Daoy (cell line): ENCODE measurements at places on chromosomes 1 and 21.

DNA sequence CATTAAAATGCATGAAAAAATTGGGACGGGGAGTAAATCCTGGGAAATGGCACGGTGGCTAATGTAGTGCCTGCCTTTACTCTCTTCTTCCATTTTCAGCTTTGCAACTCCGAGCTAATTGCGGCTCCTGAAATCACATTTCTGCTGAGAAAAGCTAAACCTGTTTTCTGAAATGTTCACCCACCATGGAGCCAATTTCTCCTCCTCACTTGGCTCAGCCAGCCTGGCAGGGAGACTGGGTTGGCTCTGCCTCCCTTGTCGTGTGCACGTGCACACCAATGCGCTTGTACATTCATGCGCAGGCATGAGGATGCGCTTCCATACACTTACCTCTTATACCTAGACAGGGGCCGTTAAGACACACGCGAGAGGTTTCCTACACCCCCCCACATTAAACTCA lies 165.4 kb downstream of the PLXNA2 start:
- no peak for DNase-seq

DNA sequence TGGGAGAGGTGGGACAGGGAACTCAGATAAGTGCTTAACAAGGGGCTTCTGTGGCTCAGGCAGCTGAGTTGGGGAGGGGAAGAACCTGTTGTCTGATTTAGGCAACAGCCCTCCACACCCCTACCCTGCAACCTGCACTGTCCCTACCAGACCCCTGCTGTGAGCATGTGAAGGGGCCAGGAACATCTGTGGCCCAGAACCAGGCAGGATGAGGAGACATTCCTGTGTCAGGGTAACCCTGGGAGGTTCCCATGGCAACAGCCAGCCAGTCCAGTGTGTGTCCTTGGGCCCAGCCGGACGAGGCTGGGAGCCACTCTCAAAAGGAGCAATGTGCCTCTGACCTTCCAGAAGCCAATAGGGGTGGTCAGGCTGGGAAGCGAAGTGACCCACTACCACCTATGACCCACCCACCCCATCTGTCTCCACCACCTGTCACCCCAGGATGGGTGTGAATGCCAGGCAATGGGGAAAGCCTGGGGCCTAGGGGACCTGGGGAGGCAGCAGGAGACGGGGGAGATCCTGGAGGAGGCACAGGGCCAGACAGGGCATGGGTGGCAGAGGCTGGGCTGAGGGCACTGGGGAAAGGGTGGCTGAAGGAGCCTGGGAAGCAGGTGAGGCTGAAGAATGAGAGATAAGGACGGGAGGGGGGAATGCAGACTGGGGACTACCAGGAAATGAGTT lies 5.0 kb upstream of the PMVK start:
- DNase-seq = no peak

- DNase-seq = no peak
Observed at GRCh38 chr1:156308078-156308477, 9.0 kb upstream of the VHLL start.

DNA sequence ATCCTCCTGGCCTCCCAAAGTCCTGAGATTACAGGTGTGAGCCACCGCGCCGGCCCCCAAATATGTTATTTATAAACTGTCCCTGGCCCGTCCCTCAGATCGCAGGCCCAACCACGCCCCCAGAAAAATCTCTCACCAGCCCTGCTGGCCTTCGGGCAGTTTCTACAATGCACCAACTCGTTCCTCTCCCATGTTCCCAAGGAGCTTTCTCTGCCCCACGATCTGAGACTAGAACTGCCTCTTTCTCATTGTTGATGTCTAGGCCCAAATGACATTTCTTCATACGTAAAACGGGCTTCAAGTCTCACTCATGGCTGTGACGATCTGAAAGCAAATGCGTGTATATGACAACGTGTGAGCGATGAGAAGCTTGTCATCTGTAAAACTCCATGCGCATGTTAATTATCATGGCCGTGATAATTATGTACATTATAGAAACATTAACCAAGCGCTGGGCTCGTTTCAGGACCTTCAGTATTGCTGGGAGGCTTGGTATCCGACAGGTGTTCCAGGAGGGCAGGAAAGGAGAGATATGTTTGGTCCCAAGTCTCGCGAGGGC lies 748 bp upstream of the NIPAL3 start:
- DNase-seq = no peak

GRCh38 chr1:245690946-245691541 lies 536.3 kb downstream of the KIF26B start:
- no peak for DNase-seq

GRCh38 chr1:177190308-177190970 lies 19.7 kb downstream of the BRINP2 start:
- DNase-seq = no peak

- DNase-seq = no peak
Observed at GRCh38 chr1:147337040-147337630, 94.7 kb downstream of the CHD1L start.

GRCh38 chr1:153728305-153729066 lies 636 bp downstream of the INTS3 start:
- peak; percentile 33 for DNase-seq

GRCh38 chr1:194298007-194298598 lies 1111.7 kb upstream of the B3GALT2 start:
- no peak for DNase-seq

DNA sequence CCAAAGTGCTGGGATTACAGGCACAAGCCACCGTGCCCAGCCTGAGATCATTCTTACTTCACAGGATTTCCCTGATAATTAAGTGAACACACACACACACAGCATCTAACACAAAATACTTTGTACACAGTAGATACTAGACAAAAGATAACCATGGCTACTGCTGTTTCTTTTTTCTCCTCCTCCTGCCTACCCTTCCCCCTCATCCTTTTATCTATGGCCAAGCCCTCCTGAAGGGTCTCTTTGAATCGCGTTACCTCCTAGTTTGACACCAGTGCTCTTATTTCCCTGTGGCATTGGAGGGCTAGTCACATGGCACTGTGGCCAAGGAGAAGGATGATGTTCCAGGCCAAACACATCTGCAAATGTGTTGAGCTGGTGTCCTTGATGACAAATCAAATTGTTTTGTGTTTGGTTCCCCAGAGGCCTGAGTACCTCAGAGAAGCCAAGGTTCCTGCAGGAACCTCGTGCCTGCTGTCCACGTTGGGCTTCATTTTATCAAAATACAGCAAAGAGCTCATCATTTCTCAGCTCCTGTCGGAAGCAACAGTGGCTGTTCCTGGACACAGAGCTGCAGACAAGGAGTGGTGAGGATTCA lies 20.6 kb downstream of the NDUFS5 start:
- no peak for DNase-seq

- no peak for DNase-seq
Observed at GRCh38 chr1:26784886-26785285, 2.9 kb upstream of the PIGV start.

- peak; percentile 7 for DNase-seq
Observed at GRCh38 chr1:237736372-237737029, 154.2 kb downstream of the ZP4 start.

GRCh38 chr1:94043738-94044289 lies 77.1 kb downstream of the ABCA4 start:
- DNase-seq = no peak

DNA sequence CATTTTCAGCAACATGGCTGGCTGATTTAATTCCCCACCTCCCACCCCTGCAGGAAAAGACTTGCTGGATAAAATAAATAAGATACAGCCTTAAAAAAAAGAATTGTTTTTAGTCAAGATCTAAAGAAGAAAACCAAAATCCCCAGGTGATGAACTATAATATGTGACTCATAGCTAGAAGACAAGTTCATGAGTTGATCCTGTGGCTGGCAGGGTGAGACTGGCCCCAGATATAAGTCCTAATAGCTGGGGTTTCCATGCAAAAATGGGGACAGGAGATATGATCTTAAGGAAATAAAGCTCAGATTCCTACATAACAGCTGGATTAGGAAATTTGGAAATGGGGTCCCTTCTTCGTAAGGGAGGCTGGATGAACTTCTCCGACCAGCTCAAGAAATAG lies 21.9 kb upstream of the RGSL1 start:
- DNase-seq = no peak

GRCh38 chr1:55813618-55814017 lies 598.5 kb upstream of the USP24 start:
- DNase-seq = no peak

DNA sequence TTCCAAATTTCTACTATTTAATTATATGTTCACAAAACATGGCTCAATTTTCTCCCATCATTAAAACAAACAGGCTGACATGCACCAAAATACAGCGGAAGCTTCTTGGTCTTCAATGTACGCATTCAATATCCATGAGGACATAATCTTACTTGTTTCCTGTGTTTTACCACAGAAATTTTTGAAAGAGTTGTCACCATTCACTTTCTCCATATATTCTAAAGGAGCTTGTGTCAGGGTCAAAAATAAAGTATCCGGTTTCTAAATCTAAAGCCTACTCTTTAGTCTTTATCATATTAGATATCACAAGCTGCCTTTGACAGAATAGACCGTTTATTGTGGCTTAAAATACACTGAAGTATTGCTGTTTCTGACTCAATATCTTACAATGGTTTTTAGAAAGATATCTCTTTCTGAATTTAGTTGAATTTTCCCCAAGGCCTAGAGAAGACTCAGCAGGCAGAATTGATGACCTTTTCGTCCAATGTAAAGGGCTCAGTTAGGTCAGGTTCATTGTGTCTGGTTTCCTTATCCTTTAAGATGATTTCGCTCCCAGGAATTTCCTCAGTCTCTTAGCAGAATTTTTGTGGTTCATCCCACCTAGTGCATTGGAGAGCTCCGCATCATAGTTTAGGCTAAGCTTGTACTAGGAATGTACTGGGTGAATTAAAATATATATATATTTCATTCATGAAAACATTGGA lies 717.2 kb downstream of the NCAM2 start:
- peak; percentile 12 for DNase-seq

GRCh38 chr1:193348091-193348768 lies 161.8 kb upstream of the B3GALT2 start:
- no peak for DNase-seq

GRCh38 chr1:99429754-99430153 lies 165.5 kb downstream of the PLPPR4 start:
- no peak for DNase-seq

DNA sequence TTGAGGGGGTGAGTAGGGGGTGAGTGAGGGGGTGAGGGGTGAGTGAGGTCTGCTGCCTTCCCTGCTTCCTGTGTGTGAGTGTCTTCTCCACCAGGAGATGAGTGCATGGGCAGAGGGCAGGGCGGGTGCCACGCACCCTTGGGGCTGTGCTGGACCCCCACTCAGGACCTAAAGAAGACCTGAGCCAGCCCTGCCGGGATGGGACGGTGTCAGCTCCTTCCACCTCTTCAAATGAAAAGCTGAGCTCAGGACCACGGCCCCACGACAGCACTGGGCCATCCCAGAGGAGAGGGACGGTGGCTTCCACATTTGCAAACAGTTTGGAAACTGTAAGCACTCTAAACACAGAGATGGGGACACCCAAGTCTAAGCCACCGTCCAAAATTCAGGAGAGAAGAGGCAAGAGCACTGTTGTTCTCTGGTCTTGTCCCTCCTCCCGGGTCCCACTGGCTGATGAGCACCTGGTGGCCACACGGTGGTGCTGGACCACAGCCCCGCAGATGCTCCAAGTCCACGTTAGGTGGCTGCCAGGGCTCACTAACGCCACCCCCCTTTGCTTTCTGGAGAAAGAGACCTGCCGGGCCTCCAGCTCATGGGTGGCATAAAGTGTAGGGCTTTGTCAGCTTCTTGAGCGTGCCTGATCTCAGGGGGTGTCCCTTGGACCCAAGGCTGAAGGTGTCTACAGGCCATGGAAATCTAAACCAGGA lies 32.1 kb downstream of the TMPRSS2 start:
- no peak for DNase-seq

- no peak for DNase-seq
Observed at GRCh38 chr21:18298228-18298627, 53.6 kb downstream of the CHODL start.

- DNase-seq = peak; percentile 33
Observed at GRCh38 chr1:28078680-28079626, 9.5 kb downstream of the EYA3 start.

DNA sequence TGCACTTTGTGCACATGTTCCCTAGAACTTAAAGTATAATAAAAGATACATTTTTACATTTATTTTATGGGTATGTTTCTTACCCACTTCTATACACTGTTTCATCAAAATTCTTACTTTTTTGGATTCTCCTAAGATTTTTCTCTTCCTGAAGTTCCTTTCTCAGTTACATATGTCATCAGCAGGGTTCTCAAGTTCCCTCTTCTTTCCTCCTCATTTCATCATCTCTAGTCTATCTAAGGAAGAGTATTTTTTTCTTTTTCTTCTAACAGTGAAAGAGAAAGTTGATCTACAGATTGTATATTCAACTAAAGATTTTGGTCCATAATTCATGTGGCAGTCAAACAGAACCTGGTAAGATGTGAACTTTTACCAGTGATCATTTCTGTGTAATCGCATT lies 41.2 kb upstream of the CYYR1 start:
- no peak for DNase-seq

DNA sequence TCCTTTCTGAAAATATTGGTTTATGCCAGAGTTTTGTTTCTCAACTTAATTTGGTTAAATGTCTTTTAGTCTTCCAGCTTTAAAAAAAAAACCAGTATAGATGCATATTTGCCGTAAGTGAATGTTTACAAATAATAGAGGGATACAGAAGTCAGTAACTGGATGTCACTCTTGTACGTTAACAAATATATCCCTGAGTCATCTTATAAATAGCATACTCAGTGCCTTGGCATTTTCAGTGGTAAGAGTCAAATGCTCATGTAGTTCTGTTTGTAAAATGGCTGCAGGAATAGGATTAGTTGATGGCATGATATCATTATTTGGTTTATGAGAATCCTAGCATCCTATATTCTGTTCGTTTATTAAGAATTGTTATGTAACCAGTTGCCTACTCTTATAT lies 55.4 kb downstream of the SPEN start:
- DNase-seq = peak; percentile 50

DNA sequence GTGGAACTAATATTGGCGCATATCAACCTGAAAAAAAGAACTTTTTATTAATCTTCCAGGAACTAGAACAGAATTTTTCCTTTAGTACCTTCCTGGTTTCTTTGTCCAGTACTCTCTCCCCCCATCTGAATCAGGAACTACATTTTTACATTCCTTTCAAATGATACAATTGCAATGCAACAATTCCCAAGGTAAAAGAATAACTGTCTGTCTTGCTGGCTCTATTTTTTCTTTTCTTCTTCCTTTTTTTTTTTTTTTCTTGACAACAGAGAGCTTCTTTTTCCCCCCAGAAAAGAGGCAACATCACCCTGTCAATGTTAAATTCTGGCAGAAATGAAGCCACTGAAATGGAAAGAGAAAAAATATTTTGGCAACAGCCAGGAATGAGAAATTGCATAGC lies 4.5 kb upstream of the CD101 start:
- DNase-seq = no peak

- no peak for DNase-seq
Observed at GRCh38 chr1:243597383-243597782, 252.7 kb downstream of the AKT3 start.

GRCh38 chr1:18727956-18728355 lies 97.3 kb downstream of the PAX7 start:
- no peak for DNase-seq

GRCh38 chr1:173451981-173452380 lies 25.2 kb upstream of the PRDX6 start:
- DNase-seq = no peak

- DNase-seq = no peak
Observed at GRCh38 chr21:17472182-17472581, 40.7 kb upstream of the CXADR start.
